ENCODE measurements at places on chromosomes 6 and 20.

- no peak for DNase-seq
These were observed 26.5 kb upstream of the EMILIN3 start for GRCh38 chr20:41392871-41393704.

DNA sequence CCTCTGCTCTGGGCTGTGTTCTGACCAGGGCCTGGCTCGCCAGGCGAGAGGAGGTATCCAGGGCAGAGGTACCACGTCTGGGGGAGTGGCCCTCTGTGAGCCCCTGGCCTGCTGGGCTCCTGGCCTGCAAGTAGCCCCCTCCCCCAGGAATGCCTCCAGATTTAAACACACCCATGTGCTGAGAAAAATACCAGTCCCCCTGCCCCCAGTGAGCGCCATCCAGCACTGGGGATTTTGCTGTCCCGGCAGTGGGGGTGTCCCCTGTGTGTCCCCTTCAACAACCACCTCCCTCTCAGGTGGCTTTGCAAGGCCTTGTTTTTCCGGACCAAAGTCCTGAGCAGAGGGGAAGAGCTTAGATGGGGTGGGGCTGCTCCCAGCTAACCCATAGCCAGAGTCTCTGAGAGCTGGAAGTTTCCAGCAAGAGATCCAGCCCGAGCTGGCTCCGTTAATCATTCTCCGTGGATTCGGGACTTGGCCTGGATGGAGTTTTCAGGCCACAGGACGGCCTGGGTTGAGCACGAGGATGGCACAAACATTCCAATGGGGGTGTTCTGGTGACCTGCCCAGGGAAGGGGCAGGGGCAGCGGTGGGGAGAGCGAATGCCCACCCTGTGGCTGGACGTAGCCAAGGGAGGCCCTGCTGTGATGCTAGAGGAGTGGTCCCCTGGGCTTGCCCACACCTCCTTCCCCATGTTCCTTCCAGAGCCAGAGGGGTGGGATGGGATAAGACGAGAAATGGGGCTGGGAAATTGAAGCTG is 29.0 kb downstream of the PCK1 start:
- no peak for DNase-seq

- no peak for DNase-seq
These were observed 95.1 kb downstream of the FUT9 start for GRCh38 chr6:96110878-96111277.

GRCh38 chr20:1872459-1873097 is 22.6 kb upstream of the SIRPA start:
- no peak for DNase-seq

- DNase-seq: no peak
These were observed 10.8 kb upstream of the BTBD3 start for GRCh38 chr20:11906626-11907480.
